NCI-H187 treated with DMSO at 0.1 percent for 48 hours (cell line): ENCODE measurements at places on chromosomes 11 and 22.
A peak's percentile ranks its signal among the peaks of the same experiment; 100 is the strongest.

DNA sequence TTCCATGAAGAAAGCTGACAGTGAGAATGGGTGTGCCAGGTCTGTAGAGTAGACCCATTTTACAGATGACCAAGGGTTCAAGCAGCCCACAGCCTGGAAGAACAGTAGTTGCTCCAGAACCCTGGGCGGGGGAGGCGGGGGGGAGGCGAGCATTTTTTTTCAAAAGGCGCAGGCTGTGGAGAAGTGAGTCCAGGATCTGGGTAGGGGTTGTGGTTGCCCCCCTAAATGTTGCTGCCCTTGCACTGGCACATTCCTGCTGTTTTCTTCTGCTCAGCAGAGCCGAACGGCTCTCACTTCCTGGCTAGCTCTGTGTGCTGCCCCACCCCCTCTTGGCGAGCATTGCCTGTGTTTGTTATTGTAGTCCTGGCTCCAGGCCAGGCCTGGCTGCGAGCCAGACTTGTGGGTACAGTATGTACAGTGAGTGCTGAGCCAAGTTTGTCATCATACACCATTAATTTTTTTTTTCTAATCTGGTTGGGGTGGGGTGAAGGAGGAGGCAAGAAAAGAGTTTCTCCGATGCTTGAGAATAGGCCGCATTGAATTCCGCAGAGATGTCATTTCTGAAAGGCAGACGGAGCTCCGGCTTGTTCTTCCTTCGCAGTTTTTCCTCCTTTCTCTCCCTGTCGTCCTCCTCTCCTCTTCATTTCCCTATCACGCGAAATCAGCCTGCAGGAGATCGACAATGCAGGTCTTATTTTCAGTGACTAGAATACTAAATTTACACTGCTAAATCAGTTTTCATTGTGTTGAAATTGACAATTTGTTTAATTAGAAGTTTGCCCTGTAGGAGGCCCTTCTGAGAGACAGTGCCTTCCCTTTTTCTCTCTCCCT lies 100.5 kb downstream of the ZBTB16 start:
- peak; percentile 83 for DNase-seq

- no peak for DNase-seq
Measured at GRCh38 chr11:46894506-46894905, 23.8 kb downstream of the LRP4 start.

DNA sequence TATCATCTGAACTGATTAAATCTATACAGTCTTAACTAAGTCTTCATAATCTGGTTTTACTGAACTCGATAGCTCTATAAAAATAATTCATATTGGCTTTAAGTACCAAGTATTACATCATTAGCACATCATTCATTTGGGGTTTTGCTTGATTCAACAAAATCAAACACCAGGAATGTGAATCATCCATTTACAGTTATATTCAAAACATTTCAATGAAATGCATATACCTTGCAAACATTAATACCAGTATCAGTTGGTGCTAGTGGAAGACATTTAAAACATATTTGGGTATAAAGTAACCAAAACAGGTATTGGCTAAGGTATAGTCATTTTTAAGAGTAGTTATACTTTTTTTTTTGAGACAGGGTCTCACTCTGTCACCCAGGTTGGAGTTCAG lies 12.2 kb upstream of the CCDC89 start:
- DNase-seq = no peak

GRCh38 chr22:49934160-49934890 lies 15.9 kb downstream of the CRELD2 start:
- DNase-seq = no peak

DNA sequence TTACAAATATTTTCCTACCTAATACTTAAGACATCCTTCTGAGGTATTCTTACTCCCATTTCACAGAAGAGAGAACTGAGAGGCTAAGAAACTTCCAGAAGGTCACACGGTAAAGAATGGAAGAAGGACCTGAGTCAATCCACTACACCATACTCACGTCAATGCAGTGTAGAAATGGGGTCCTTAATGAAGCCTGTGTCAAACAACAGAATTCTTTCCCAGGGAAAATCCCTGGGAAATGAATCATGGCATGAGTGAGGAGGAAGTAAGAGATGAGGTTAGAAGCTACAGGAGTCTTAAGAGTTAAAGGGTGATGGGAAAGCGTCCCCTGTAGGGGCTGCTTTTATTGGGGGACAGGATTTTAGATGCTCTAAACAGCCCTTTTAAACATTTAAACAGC lies 147.9 kb downstream of the C11orf91 start:
- no peak for DNase-seq

DNA sequence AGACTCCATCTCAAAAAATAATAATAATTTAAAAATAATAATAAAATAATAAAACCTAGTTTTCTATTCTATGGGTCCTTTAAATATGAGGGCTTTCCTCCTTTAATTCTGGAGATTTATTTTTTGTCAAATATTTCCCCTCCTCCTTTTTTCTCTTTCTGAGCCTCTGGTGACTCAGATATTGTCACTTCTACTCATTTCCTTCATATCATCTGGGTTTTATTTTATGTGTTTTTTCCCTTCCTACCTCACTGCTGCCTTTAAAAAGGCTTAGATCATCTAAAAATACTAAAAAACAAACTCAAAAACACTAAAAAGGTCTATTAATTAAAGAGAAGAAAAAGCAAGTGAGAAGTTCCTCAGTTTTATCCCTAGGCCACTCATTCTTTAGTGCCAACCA lies 138.9 kb downstream of the SPON1 start:
- no peak for DNase-seq

GRCh38 chr11:46465683-46466082 lies 74.1 kb upstream of the CHRM4 start:
- no peak for DNase-seq

GRCh38 chr22:44947049-44947448 lies 62.8 kb downstream of the PHF21B start:
- DNase-seq = no peak

DNA sequence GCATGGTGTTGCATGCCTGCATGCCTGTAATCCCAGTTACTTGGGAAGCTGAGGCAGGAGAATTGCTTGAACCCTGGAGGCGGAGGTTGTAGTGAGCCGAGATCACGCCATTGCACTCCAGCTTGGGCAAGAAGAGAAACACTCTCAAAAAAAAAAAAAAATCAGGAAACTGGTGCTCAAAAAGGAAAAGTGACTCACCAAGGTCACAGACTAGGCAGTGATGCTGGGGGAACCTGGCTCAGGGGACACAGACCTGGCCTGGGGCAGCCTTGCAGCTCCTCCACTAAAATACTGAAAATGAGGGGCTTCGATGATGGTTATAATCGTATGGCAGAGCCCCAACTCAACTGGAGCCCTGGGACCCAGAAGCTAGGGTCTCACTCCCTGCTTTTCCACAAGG lies 8.1 kb upstream of the SLC35E4 start:
- DNase-seq = no peak

GRCh38 chr11:134853992-134854991 lies 442.2 kb upstream of the B3GAT1 start:
- no peak for DNase-seq

- DNase-seq = no peak
Measured at GRCh38 chr11:46736146-46736545, 17.1 kb downstream of the F2 start.

- DNase-seq = no peak
Measured at GRCh38 chr11:111707691-111708067, 58.5 kb downstream of the PPP2R1B start.

DNA sequence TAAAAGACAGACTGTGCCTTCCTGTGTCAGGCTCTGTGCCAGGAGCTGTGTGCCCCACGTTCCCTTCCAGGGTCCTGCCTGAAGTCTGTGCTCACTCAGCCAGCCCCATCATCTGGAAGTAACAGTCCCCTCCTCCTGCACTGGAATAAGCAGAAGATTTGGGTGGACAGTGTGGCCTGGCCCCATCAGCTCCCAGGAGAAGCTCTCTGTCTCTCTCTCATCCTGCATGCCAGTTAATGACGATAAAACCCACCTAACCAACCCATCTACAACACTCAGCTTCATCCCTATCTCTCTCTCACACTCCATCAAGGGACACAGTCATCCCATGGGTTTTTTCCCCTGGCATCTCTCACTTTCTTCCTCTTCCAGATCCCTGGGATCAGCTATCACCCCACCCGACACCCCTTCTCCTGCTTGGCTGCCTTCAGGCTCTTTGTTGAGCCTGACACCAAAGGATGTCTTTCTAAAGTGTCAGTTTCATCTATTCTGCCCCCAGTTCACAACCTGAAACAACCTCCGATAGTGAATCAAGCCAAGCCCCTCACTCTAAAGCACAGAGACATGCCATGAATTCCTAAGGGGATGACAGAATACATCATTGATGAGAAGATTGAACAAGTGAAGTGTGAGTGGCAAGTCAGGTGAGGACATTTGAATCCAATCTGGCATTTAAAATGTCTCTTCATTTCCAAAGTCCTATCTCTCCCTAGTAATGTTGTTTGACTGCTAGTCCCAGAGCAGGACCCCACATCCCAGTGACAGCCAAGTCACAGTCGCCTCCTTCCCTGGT lies 91.4 kb upstream of the TOP3B start:
- DNase-seq = no peak

GRCh38 chr11:19420868-19421533 lies 180.3 kb upstream of the E2F8 start:
- no peak for DNase-seq

- DNase-seq = no peak
Measured at GRCh38 chr11:58530236-58530635, 22.3 kb upstream of the OR5B21 start.

DNA sequence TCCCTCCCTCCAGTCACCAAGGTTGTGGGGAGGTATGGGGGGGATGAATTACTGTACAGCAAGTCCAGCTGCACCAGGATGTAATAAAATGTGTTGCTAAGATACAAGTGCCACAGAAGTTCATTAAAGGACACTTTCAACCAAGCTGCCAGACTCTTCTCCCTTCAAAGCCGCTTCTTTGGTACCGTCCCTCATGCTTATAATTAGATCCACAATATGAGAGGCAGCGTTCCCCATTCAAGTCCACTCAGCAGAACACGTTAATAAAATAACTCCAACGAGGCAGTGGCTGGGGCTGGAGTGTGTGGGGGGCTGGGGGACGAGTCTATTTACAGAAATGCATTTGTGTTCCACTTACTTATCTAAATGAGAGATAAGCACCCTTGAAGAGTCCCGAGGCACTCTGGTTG lies 14.7 kb downstream of the PHF21B start:
- peak; percentile 30 for DNase-seq

GRCh38 chr11:111427471-111427912 lies 48.4 kb upstream of the POU2AF1 start:
- peak; percentile 7 for DNase-seq

GRCh38 chr22:49088801-49089791 lies 738.6 kb downstream of the BRD1 start:
- DNase-seq = no peak

DNA sequence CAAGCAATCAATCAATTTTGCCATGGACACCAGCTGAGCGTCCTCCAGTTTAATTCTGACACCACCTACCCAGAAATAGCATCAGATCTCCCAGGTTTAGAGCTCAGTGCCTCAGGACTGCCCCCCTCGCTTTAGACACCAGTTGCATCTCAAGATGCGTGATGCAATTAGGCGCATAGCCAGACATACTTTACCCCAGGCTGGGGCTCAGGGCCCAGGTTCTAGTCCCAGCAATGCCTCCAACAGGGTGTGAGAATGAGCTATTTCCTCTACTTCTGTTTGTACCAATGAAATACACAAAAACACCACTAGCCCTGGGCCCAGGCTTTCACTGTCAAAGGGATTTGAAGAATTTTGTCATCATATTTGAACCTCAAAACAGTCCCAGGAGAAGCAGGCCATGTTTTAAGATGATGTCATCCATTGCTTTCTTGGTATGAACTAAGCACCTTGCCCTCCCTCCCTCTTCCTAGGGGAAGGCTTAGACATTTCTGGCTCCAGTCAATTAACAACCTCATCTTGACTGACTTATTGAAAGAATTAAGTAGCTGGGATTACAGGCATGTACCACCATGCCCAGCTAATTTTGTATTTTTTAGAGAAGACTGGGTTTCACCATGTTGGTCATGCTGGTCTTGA lies 61.5 kb upstream of the INCENP start:
- DNase-seq = no peak

DNA sequence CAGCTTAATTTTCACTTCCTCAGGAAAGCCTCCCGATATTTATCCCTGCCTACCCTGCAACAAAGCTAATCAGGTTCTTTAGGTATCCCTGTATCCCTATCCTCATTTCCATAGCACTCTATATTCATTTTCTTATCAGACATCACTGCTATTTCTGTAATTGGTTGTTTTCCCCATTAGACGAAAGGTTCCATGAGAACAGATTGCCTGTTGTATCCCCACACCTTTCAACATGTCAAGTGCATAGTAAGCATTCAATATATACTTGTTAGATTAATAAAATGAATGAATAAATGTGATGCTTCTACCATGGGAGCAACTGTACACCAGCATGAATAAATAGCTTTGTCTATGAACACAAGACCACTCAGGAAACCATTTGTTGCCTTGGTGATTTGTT lies 499.8 kb downstream of the DLG2 start:
- DNase-seq = no peak

DNA sequence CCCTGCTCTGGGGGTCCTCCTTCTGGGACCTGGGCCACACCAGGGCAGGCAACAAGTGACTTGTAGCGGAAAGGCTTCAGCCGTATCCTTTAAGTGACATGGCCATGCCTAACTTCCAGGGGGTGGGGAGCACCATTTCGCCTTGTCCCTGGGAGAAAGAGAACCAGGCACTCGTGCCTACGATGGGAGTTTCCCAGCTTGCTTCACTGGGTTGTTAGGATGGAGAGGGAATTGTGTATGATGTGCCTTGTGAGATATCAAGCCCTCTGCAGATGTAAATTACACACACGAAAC lies 151.4 kb downstream of the CACNA1I start:
- DNase-seq = no peak

DNA sequence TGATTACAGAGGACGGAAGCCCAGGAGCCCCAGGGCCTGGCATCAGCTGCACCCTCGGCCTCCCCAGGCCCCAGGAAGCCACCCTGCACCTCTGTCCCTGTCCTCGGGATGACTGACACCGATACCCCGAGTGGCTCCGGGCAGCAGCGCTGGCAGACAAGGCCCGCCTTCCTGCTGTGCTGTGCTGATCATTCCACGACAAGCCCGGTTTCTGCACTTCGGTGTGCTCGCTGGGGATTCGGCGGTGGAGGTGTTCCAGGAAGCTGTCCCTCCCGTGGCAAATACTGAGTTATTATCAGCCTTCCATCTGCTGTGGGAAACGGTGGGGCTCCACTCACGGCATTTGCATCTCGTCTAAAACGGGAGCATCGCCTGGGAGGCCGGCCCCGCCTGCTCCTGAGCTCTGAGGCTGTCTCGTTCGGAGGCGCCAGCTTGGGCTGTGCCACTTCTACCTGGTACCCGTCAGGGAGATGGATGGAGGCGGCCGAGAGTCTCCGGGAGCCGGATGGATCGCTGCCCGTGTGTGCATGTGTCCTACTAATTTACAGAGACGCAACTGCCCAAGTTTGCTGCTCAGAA lies 506.1 kb downstream of the BRD1 start:
- DNase-seq = no peak

GRCh38 chr11:108536783-108537182 lies 38.6 kb upstream of the POGLUT3 start:
- DNase-seq = no peak

GRCh38 chr11:129849447-129850130 lies 33.9 kb downstream of the TMEM45B start:
- no peak for DNase-seq

- DNase-seq = no peak
Measured at GRCh38 chr11:86459682-86460460, 85.2 kb downstream of the CCDC81 start.

GRCh38 chr11:75301601-75302345 lies 49.7 kb downstream of the ARRB1 start:
- DNase-seq = peak; percentile 16
